T-helper 17 cell (primary cell): ENCODE measurements at places on chromosomes 5 and 9.

DNA sequence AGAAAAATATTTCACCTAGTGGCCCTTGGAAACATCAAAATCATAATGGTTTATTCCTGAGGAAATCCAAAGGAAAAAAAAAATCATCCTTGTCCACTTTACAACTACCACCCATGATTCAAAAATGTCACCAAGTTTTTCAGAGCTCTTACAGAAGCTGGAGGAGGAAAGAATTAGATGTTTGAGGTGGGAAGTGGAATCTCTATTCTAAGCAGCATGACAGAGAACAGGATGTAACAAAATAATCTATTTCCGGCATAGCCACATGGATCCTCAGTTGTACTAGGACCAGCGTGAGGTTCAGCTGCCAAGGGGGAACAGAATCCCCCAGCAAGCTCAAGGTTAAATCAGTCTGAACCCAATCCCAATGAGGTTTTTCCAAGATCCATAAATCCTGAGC lies 40.2 kb downstream of the FBXW11 start:
- no peak for DNase-seq

- DNase-seq, result peak; percentile 43
Observed at GRCh38 chr9:90142580-90142979, 500.0 kb downstream of the DIRAS2 start.

GRCh38 chr9:33943389-33943788 lies 105.3 kb downstream of the UBAP2 start:
- DNase-seq, result no peak

DNA sequence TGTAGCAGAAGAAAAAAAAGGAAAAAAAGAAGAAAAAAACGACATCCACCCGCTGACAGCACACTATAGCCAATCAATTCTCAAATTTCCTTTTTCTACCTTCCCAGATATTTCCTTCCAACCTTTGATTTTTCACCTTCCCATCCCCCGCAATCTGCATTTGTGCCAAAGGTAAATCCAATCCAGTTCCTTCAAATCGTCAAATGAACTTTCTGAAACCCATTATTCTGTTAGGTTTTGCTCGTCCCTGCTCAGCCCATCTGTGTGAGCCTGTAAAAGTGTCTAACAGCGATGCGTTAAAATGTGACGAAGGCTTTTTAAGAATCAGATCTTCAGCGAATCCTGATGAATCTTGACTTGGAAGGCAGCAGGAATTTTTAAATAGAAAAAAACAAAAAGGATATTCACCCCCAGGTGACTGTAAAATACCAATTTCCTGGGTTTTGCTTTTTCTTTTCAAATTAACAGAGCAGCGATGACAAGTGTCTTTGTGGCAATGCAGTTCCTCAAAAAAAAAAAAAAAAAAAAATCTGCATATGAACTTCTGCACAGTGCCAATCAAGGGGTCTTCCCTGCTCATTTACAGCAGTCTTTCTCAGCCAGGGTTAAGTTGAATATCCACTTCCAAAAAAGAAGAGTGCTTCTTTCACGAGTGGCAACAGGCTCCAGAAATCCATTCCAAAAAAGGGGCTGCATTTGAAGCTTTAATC lies 367 bp upstream of the SHC3 start:
- no peak for DNase-seq

GRCh38 chr9:6368831-6369230 lies 40.7 kb downstream of the TPD52L3 start:
- no peak for DNase-seq

DNA sequence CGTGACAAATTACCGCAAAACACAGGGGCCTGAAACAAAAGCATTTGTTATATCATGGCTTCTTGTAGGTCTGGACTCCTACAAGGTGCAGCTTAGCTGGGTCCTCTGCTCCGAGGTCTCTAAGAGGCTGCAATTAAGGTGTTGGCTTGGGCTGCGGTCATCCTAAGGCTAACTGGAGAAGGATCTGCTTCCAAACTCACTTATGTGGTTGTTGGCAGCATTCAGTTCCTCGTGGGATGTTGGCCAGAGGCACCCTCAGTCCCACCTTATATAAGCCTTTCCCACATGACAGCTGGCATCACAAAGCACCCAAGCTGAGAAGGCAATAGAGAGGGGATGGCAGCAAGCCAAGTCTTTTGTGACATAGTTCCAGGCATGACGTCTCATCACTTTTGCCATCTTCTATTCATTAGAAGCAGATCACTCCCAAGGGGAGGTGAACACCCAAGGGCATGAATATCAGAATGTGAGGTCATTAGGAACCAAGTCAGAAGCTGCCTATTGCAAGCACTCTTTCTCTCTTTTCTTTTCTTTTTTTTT lies 47.9 kb upstream of the ZBTB43 start:
- DNase-seq, result no peak
